GM18507 (cell line): ENCODE measurements at places on chromosomes 3 and 15.

DNA sequence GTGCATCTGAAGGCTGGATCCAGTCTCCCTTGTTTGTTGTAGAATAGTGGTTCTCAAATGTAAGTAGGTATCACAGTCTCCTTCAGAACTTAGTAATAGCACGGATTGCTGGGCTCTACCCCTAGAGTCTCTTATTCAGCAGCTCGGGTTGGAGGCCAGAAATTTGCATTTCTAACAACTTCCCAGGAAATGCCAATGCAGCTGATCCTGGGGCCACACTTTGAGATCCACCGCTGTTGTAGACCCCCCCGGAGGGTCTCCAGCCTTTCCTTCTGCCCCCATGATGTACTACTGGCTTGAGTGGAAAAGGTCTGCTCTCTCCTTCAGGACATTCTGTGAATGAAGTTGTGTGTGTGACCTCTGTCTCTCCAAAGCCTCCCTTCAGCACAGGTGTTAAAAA lies 153.8 kb upstream of the CTNNB1 start:
- DNase-seq, result no peak

GRCh38 chr3:134029734-134030378 lies at the start of gene SLCO2A1:
TSS of gene SLCO2A1 (minus strand) at chr3:134029925. CDS start at chr3:134029802, 123 bp downstream.
- no peak for DNase-seq

DNA sequence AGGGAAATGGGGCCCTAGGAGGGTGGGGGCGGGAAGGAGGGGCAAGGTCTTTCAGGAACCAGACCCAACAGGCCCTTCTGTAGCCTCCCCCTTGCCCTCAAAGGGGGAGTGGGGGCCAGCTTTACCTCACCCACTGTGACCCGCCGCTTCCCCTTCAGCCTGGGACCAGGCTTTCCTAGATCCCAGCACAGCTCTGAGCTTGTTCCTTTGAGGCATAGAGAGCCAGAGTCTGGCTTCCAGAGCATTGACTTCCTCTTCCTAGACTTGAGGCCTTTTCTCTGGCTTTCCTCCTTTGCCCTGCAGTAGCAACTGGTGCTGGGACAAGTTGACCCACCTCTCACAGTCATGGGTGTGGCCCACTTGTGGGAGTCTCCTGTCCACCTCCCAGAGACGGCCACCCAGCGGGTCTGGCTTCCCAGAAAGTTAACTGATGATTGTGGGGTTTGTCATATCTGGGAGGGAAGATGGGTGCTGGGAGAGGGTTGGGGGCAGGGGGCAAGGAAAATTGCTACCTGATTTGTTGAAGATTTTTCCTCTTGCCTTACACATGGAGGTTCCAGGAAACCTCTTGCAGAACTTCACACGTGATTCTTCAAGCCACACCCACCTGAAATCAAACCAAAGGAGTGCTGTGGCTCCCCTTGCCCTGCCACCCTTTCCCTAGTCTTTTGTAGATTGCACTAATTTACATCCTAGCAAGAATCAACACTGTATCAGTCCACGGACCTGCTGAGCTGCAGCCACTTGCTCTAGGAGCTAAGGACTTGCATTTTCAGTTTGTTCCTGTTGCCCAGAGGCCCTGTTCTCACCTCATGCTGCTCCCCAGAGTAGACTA lies 4.1 kb upstream of the CHST14 start:
- no peak for DNase-seq

DNA sequence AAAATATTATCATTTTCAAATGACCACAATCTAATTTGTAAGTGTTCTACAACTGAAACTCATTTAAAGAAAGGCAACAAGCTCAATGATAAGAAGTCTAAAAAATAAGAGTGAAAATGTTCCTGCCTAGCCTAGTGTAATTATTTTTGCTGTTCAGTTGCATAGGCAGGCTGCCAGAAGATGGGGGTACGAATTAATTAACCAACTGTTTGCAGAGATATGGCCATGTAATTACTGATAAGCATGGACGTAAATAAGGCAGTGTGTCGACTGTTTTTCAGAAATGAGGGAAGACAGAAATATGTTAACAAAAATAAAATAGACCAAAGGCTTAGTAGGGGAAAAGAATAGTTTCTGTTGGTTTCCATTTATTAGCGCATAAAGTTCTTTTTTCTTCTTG lies 24.7 kb upstream of the SCAANT1 start:
- DNase-seq, result no peak

DNA sequence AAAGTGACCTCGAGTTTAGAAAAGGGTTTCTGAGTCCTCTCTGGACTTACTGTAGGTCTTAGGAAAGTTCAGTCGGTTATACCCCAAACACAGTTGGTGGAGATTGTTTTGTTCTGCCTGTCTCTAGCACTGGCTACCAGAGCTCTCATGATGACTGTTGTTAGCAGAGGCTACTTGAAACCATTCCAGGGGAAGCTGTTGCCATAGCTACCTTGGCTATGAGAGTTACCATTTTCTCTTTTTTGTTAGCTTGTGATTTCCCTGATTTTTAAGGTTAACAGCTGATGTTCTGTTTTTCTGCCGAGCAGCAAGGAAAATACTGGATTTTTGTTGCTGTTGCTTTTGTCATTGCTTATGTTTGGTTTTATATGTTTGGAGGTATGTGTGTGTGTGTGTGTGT lies 26.7 kb downstream of the ABHD2 start:
- DNase-seq, result no peak

- no peak for DNase-seq
These were observed 68.0 kb downstream of the CHL1 start for GRCh38 chr3:264394-265156.

- no peak for DNase-seq
These were observed 75.0 kb upstream of the ANKRD28 start for GRCh38 chr3:15872807-15873206.

DNA sequence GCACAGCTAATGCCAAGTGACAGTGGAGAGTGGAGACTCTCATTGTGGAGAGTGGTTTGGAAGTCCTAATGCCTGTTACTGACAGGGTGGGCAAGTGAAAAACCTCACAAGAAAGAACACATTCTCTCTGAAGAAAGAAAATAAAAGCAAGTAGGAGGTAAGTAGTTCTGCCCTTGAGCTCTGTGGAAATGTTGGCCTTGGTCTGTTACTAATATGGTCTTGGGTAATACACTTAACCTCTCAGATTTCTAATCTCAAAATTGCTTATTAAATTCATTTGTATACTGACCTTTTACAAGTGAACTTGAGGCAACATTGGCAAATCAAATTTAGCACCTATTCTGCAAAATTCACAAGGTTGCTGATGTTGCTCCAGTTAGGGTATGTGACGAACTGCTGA lies 291.6 kb upstream of the CBLB start:
- no peak for DNase-seq

DNA sequence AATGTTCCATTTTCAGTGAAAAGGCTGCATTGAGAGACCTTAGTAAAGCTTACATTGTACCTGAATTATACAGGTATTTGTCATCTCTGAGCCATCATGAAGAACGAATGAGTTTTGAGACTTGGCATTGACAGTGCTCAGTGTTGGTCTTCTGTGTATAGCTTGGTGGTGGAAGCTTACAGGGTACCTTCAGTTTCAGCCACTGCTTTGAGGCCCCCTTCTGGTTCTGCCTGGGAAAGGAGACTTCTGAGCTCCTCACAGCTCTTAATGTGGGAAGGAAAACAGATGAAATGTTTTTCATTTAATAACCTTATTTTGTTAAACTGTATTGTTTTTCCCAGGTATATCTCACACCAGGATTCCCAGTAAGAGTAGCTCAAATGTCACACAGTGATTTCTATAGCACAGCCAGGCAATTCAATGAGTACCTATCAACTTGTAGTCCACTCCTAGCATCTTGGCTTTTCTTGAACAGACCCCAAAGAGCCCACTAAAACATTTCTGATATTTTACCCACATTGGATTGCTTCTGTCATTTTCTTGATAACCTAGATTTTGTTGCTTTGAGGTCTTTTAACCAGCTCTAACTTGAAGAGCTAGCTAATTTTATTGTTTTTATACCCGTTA lies 5.6 kb downstream of the SERPINI1 start:
- no peak for DNase-seq

DNA sequence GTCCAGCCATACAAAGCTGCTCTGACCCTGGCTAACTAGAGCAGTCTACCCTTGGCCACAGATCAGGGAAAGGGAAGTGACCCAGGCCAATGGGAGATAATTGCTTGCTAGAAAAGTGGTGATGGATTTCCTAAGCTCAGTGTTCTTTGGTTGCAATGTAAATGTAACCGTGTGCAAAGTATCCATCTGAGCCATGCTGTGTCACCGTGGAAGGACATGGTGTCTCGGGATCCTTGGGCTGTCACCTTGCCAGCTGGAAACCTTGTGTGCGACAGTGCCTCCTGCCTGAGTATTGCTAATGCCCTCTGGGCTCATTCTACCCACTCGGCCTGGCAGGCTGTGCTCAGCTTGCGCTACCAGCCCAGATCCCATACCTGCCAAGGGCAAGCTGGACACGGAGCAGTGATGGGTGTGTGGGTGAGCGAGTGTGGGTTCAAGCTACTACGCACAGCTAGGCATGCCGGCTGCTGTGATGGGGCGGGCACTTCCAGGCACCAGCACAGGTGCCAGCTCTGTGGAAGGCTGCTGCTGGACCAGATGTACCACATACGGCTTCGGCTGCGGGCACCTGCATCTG lies 10.7 kb upstream of the SIAH2 start:
- DNase-seq, result no peak

- DNase-seq, result no peak
These were observed 2.7 kb upstream of the SERF2 start for GRCh38 chr15:43789409-43789808.

GRCh38 chr3:52062505-52062904 lies 6.1 kb upstream of the DUSP7 start:
- DNase-seq, result no peak

DNA sequence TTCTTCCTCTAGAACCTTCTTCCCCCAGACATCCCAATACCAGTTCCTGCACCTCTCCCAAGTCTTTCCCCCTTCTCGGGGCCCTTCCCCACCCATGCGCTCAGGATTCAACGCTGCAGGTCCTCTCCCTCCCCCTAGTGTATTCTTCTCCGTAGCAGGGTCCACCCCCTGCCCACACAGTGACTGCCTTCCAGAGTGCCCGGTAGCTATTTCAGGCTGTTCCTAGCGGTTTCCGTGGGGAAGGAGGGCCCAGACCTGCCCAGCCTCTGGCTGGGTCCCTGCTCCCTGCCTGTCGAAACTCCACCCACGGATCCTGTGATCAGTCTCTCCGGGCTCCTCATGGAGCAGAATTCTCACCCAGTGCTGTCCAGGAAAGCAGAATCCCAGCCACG lies 45.2 kb upstream of the SEC61A1 start:
- no peak for DNase-seq

DNA sequence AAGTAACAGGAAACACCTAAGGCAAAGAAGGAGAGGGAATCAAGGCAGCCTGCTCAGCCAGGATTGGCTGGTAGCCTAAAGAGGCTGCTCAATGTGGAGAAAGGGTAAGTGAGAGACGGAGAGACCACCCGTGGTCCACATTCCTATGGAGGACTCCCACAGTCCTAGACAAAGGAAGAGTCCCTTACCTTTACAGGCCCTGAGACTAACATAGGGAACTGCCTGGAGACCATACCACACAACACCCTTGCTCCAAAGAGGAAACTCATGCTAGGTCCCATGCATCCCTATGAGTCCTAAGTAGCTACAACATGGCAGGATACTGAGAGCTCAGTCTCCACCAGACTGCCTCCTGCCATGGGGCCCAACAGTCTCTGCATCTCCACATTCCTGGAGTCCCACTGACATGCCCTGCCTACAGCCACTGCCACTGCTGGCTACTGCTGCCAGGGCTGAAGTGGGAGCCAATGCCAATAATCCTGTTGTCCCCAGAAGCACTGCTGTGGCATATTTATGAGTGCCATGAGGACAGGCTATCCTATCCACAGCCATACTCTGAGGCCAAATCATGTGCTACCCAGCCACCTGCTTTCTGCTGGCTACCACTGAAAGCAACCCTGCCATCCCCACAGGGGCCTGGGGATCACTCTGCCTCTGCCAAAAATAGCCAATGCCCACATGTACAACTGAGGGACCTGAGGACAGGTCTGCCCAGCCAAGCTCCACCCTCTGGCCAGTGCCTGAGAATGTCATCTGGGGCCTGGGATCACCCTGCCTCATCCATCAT lies 45.0 kb downstream of the COPS2 start:
- DNase-seq, result no peak

- DNase-seq, result no peak
These were observed 831.7 kb upstream of the ARPP21 start for GRCh38 chr3:34807611-34808010.

- DNase-seq, result no peak
These were observed at the start of gene GPR62 for GRCh38 chr3:51955175-51955892. TSS of gene GPR62 (plus strand) at chr3:51955381. CDS start at chr3:51955653, 272 bp downstream.

DNA sequence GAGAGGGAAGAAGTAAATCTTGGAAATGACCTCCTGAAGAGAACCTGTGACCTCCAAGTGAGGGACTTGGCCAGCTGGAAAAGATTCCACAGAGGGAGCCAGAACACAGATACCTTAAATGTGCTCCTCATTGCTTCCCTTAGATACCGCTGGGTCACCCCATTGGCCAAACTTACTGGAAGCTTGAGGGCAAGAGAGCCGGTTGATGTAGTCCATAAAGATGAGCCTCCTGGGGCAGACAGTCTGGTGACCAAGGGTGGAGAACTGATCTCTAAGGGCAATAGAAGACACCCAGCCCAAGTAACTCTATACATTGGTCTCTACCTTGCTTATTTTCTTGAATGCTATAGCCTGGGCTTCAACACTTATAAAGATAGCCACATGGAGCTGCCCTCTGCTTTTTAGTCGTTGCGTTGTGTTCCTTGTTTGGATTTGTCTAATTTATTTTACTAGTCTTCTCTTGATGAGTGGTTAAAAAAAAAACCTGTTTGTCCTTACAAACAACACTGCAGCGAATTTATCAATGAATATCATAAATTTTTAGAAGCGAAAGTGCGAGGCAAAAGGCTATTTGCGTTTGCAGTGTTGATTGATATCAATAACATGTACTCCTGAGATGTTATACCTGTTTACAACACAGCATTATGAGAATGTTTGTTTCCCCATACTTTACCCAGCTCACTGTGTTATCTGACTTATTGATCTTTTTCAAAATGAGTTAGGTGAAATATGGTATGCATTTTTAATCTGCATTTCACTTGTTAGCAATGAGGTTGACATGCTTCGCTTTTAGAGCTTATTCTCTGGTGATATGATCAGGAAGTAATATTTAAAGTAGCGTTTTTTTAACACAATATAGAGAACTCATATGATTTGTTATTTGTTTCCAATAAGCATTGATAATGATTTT lies 31.2 kb downstream of the TGFBR2 start:
- no peak for DNase-seq

GRCh38 chr15:88447206-88447605 lies 20.0 kb downstream of the MRPL46 start:
- no peak for DNase-seq

GRCh38 chr15:98813951-98814350 lies 165.6 kb downstream of the IGF1R start:
- DNase-seq, result no peak
